Fibroblast of villous mesenchyme (primary cell): ENCODE measurements at places on chromosomes 12 and 14. TPM values are rescaled to one million over a fixed set of nuclear protein-coding genes. Genes with fewer than 3 reads are reported as not detected.

The P2RX7 gene
- total RNA-seq, result 0.43 and 0.64 TPM in 2 replicates

The GSG1 gene
- total RNA-seq, result 0.32 and 11.2 TPM in 2 replicates

- no peak for DNase-seq
Observed at GRCh38 chr14:51548187-51548586, 103.5 kb upstream of the FRMD6 start.

GRCh38 chr12:71472441-71472911, 32.9 kb downstream of the LGR5 start:
- no peak for DNase-seq

- DNase-seq, result no peak
Observed at GRCh38 chr12:92615703-92616102, 87.1 kb upstream of the PLEKHG7 start.

DNA sequence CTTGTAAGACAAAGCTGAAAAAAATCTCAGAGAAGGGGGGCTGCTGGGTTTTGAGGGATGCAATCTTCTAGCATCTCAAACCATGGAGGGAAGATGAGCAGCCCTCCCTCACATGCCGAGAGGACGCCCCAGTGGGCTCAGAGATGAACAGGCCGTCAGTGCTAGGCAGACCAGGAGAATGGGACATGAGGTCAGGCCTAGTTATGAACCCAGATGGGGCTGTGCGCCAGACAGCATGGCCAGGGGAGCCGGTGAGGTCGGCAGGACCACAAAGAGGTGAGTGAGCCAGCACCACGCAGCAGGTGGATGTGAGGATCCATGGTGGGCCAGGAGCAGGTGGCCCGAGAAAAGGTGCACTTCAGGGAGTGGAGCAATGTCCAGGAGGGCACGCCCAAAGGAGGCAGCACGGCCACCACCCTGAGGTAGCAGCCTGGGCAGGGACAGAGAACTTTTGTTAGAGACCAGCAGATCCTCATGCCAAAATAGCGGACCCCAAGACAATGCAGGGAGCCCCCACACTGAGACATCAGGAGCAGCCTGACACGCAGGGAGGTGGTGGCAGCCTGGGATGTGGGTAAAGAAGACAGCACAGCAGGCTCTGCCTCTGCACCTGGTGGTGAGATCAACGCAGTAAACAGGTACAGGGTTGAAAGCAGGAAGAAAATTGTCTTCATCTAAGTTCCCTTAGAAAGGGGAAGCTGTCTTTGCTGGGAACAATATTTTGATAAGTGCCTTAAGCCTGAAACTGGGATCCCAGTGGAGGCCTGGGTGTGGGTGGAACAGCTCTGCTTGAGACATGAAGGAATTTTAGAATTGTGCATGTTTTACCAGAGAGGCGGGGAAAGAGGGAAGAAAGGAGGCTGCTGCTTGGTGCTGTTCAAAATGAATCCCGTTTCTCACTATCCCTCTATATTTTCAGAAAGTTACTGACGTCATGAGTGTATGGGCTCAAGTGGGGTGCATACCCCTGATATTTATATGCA, 17.8 kb upstream of the MCRS1 start:
- no peak for DNase-seq

GRCh38 chr14:60344751-60345150, 95.7 kb downstream of the PPM1A start:
- no peak for DNase-seq

- no peak for DNase-seq
Observed at GRCh38 chr14:65228956-65229747, 126.8 kb upstream of the MAX start.

GRCh38 chr12:89960011-89960507, 251.4 kb upstream of the ATP2B1 start:
- DNase-seq, result peak; percentile 73

DNA sequence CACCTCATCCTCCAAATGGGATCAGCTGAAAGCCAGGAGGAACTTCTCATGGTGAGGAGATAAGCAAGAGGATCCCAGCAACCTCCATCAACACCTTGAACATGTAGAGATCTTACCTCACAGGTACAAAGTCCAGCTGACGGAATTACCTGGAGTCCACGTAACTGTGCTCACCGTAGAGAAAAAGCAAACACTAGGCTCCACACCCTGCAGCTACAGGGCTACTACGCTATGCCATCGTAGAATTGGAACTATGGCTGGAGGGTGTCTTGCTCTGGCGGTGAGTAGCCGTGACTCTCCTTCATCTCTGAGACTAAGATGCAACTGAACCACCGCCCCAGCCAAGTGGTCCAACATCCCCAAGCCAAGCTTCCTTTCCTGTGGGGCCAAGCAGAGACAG, 50.5 kb downstream of the CRY1 start:
- no peak for DNase-seq
